ENCODE measurements at places on chromosomes 5 and 9. TPM values are rescaled to one million over a fixed set of nuclear protein-coding genes. Genes with fewer than 3 reads are reported as not detected.

Gene NRG2
- total RNA-seq: 3.9 TPM

Gene TSLP
- 3.3 TPM for total RNA-seq

Gene AIF1L
- 4.2 TPM for total RNA-seq

Gene LRRC14B
- total RNA-seq: not detected

DNA sequence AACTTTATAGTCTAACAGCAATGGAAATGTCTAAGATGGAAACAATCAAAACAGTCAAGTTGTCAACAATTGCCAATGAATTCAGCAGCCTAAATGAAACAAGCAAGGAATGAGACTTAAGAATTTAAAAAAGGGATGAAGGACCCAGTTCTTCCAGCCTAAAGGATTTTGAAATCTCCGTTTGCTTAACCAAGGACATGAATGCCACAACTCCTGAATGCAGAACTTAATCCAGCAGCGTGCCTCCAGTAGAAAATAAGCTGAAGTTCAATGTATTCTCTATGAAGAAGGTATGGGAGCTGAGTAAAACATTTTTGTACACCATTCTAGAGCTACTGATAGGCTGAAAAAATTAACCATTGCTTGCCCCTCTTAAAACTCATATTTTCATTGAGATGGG lies 411.3 kb downstream of the ARHGEF28 start:
- DNase-seq: no peak

DNA sequence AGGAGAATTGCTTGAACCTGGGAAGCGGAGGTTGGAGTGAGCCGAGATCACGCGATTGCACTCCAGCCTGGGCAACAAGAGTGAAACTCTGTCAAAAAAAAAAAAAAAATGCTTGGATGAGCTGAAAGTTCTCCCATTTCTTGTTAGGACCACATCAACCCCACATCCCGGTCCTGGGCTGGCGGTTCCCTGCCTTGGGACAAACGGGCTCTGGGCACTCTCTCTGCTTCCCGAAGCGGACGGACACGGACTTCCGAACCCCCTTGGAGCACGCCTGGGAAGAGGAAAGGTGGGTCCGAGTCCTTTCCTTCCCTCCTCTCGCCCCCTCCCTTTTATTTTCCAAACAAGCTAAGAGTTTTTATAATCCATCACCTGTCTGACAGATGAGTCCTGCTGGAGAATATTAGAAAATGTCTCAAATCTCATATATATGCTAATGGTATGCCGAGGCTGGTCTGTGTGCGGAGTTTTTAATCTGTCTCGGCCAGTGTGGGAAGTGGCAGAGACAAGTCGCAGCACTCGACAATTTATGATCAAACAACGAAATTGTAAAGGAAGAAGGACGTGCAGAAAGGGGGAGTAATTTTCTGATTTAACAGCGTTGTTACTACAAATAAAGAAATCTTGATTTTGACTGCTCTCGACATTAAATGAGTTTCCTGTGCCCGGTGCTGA lies 257.9 kb upstream of the IRX4 start:
- no peak for DNase-seq

- DNase-seq: no peak
Measured at GRCh38 chr5:42854795-42855194, 43.1 kb upstream of the SELENOP start.

GRCh38 chr5:138438724-138439476 lies at the start of gene REEP2:
Gene REEP2, plus strand, starts transcription at chr5:138439057. Its CDS starts 152 bp downstream, at chr5:138439209.
- DNase-seq: peak; percentile 18
